ENCODE measurements at places on chromosomes 1 and 21.

DNA sequence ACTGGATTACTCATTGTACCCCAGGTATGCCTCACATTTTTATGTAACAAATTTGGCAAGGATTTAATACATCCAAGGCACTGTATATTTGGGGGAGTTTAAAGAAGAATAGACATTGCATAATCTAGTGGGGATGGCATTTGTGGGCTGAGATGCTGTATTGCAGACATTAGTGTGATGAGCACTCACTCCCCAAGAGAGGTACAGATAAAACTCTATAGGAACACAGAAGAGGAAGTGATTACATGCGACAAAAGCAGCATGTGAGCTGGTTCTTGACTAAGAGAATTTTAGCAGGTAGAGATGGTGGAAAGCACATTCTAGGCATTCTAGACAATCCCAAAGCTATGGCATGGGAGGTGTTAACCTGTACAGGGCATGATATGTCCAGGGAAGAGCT, 24.2 kb upstream of the CDC14A start:
- no peaks in the 10 kb centered on the region for H3K27me3 ChIP-seq
- no peak overlapping the region for H3K4me3 ChIP-seq
- peaks cover 18% of the 10 kb centered on the region for H3K4me1 ChIP-seq

DNA sequence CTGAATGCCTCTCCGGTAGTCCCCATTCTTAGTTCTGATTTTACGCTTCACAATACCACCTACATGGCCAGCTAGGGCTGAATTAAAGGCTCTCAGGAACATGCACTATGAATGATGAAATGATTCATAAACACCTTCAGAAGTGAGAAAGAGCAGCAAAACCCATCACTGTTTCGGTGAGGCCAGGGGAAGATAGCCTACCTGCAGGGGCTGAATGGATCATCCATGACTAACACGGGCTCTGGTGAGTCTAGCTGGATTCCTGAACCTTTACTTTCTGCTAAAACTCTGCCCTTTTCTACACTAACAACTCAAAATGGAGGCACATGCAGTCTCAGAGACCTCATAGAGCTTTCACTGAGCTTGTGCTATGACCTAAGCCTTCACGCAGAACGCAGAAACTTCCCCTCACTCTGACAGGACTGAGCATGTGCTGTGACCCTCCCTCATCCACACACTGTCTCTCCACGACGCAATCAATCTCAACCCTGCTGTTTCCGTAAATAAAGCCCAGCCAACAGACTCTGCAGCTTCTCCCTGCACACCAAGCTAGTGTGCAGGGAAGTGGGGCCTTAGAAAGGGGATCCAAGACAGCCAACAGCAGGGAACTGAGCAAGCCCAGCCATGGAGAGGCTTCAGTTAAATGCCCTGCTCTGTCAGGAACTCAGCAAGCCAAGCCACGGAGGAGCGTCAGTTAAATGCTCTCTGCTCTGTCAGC, 207.8 kb downstream of the SLC45A1 start:
- DNase-seq: peak; percentile 30
- H3K36me3 ChIP-seq: peaks cover 14% of the 10 kb centered on the region
- H3K27ac ChIP-seq: no peak overlapping the region
- no peak overlapping the region for H3K4me3 ChIP-seq
- H3K4me1 ChIP-seq: peaks cover 21% of the 10 kb centered on the region

DNA sequence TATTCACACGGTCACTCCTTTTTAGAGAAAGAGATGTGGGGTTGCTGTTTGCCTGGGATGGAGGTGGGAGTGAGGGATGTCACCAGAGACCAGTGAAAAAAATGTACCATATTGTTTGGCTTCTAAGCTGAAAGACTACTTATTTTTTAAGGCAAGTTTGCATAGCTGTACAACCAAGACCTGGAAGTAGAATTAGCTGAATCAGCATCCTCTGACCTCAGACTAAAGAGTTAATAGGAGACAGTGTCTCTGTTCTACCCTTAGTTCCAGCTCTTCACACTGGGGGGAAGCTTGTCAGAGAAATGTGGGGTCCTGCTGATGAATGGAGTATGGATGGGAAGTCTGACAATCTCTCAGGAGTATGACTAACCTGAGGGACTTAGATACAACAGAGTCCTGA, 41.6 kb downstream of the SLC9C2 start:
- peaks cover 6% of the 10 kb centered on the region for H3K36me3 ChIP-seq
- H3K27ac ChIP-seq: no peak overlapping the region
- H3K4me3 ChIP-seq: no peak overlapping the region
- DNase-seq: no peak

DNA sequence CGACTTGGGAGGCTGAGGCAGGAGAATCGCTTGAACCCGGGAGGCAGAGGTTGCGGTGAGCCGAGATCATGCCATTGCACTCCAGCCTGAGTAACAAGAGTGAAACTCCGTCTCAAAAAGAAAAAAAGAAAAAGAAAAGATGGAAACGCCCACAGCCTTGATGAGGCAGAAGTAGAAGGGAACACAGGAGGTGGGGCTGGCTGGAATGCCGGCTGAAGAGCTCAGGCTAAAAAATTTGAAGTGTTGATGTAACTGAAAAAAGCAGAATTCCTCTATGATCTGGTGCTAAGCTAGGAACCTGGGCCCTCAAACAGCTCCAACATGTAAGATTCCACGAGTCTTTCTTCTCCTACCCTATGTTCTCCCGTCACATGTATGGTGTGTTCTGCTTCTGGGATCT, 53.6 kb downstream of the SLC66A1 start:
- H3K27ac ChIP-seq: no peak overlapping the region
- H3K27me3 ChIP-seq: no peaks in the 10 kb centered on the region
- no peaks in the 10 kb centered on the region for H3K36me3 ChIP-seq
- no peak overlapping the region for H3K4me3 ChIP-seq
- H3K4me1 ChIP-seq: peaks cover 6% of the 10 kb centered on the region

GRCh38 chr1:92901126-92901525, 60.1 kb downstream of the DIPK1A start:
- no peak overlapping the region for H3K27ac ChIP-seq
- peaks cover 4% of the 10 kb centered on the region for H3K36me3 ChIP-seq
- no peak for DNase-seq
- no peak overlapping the region for H3K4me3 ChIP-seq

GRCh38 chr1:30976143-30976542, 67.6 kb upstream of the SDC3 start:
- H3K27ac ChIP-seq: peak overlapping the region; percentile 75
- no peak for DNase-seq
- no peak overlapping the region for H3K4me3 ChIP-seq
- H3K36me3 ChIP-seq: peaks cover 60% of the 10 kb centered on the region
- H3K27me3 ChIP-seq: no peaks in the 10 kb centered on the region

GRCh38 chr1:234699795-234700665, 90.1 kb upstream of the IRF2BP2 start:
- no peaks in the 10 kb centered on the region for H3K27me3 ChIP-seq
- DNase-seq: no peak
- no peak overlapping the region for H3K27ac ChIP-seq
- no peaks in the 10 kb centered on the region for H3K36me3 ChIP-seq
- no peak overlapping the region for H3K4me3 ChIP-seq

- H3K4me1 ChIP-seq: peaks cover 38% of the 10 kb centered on the region
- H3K27me3 ChIP-seq: no peaks in the 10 kb centered on the region
- H3K27ac ChIP-seq: peak overlapping the region; percentile 96
- H3K4me3 ChIP-seq: peak overlapping the region; percentile 92
These were observed 909 bp upstream of the PAXBP1 start for GRCh38 chr21:32772281-32773047.

DNA sequence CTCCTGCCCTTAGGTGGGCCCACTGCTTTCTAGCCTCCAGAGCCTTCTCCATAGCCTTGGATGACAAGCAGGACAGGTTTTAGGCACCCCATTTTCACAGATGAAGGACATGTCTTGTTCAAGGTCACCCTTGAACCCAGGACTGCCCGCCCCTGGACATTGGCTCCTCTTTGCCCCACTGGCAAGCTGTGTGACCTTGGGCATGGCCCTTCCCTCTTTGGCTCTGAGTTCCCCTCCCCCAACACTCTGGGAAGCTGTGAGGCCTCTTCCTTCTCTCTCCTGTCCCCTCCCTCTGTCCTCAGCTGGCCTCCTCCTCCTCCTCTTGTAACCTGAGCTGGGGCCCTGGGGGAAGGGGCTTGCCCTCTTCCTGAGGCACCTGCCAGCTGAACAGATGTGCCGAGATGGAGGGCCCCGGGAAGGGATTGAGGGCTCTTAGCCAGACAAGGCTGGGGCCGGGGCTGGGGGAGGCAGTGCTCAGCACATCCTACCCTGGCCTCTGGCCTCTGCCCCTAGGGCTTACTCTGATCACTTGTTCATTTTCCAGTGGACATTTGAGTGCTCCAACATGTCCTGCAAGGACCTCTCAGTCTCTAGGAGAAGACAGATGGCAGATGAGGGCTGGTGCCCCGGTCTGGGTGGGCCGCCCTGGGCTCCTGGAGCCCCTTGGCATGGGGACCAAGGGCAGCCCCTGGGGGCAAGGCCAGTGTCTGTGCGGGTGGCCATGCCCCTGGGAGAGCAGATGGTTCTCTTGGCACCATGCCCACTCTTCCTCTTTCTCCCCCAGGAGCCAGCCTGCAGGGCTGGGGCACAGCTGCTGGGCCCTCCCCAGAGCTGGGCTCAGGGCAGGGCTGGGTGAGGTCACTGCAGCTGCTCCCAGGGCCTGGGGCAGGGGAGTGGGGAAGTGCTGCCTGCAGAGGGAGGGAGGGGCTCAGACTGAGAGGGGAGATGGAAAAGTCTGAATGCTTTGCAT, 10.7 kb downstream of the FOXO6 start:
- H3K27ac ChIP-seq: peak overlapping the region; percentile 85
- peak; percentile 87 for DNase-seq
- H3K36me3 ChIP-seq: no peaks in the 10 kb centered on the region
- peak overlapping the region; percentile 62 for H3K4me3 ChIP-seq

DNA sequence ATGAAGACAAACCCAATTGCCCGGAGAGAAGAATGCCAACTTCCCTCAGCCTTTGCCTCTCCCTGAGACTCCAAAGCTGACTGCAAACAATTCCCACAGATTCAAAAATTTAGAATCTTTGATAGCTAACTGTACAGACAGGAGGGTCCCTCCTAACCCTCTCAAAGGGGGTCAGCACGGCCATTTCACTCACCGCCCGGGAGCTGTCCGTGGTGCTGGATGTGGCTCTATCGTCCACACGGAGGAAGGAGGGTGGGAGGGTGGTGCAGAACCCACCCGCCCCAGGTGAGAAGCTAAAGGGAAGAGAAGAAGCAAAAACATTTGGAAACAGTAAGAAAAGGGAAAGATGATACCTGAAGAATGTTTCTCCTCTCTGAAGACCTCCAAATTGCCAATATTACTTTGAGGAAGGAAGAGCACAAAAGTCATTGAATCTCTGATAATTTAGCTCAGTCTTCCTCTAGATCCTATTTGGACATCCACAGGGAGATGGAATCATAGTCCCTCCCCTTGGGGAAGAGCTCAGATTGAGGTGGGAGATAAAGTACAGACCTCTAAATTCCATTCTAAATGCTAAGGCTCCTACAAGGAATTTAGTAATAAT, 45.6 kb downstream of the RHBG start:
- H3K27ac ChIP-seq: no peak overlapping the region
- H3K36me3 ChIP-seq: no peaks in the 10 kb centered on the region
- H3K27me3 ChIP-seq: peaks cover 49% of the 10 kb centered on the region
- H3K4me3 ChIP-seq: no peak overlapping the region
- DNase-seq: peak; percentile 74
- peaks cover 25% of the 10 kb centered on the region for H3K4me1 ChIP-seq

- H3K36me3 ChIP-seq: peaks cover 24% of the 10 kb centered on the region
- peaks cover 26% of the 10 kb centered on the region for H3K4me1 ChIP-seq
- peak overlapping the region; percentile 0 for H3K27ac ChIP-seq
- H3K27me3 ChIP-seq: no peaks in the 10 kb centered on the region
These were observed 56.4 kb upstream of the SAMSN1 start for GRCh38 chr21:14602382-14602958.

DNA sequence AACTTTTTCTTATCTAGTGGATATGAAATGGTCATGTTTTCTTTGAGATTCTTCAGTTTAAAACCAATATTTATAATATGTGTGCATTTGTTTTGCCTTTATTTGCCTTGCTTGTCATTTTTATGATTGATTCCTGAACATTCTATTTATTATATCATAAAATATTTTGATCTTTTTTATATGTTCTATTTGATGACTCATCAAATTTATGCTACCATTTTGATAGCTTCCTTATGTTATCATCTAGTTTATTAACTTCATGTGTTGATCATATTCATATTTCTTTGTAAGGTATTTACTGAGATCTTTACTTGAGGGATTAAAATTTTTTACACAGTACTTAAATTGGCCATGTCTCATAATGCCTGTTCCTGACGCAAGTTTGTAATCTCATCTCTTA, 1650.0 kb downstream of the AMY1C start:
- no peaks in the 10 kb centered on the region for H3K4me1 ChIP-seq
- H3K4me3 ChIP-seq: no peak overlapping the region
- H3K27ac ChIP-seq: no peak overlapping the region

DNA sequence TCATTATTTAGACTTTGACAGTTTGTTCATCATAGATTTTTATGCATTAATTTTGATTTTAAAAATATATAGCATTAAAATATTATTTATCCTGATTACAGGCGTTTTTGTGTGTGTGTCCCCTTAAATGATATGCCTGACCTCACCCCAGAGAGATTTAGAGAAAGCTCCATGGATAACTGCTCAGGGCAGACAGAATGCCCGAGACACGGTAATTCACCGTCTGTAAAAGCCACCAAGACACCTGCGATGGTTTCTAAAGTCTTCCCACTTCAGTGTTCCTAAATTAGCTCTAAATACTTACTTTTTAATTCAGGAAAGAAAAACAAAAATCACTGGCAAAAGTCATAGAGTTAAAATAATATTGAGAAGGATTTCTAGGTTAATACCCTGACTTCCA, 350.6 kb upstream of the RUNX1 start:
- peaks cover 43% of the 10 kb centered on the region for H3K4me1 ChIP-seq
- no peaks in the 10 kb centered on the region for H3K27me3 ChIP-seq
- no peak for DNase-seq

- H3K4me1 ChIP-seq: peaks cover 26% of the 10 kb centered on the region
- peak overlapping the region; percentile 76 for H3K27ac ChIP-seq
- H3K36me3 ChIP-seq: peaks cover 38% of the 10 kb centered on the region
- no peak for DNase-seq
These were observed 2.4 kb downstream of the ICMT start for GRCh38 chr1:6233376-6233775.

- no peak overlapping the region for H3K27ac ChIP-seq
- H3K27me3 ChIP-seq: no peaks in the 10 kb centered on the region
- H3K4me1 ChIP-seq: peaks cover 2% of the 10 kb centered on the region
- no peaks in the 10 kb centered on the region for H3K36me3 ChIP-seq
- H3K4me3 ChIP-seq: no peak overlapping the region
- no peak for DNase-seq
These were observed 27.7 kb downstream of the EPS15 start for GRCh38 chr1:51491166-51491981.

DNA sequence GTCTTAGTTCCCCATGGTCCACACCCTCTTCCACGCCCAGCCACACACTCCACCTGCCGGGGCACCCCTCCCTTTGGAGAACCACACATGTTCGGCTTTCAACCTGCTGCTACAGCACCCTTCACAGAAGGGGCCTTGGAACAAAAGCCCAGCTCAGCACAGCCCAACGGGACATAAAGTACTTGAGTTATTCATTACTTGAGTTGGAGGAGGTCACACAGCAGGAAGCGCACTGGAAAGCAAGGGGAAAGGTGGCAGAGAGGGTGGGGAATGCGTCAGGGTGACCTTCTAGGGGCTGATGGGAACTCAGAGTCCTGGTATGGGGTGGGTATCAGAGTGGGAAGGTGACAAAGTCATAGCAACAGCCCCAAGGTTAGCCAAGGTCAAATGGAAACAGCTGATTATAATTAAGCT, 3.0 kb upstream of the ATP1B1 start:
- no peak overlapping the region for H3K4me3 ChIP-seq
- H3K27ac ChIP-seq: no peak overlapping the region
- peaks cover 25% of the 10 kb centered on the region for H3K4me1 ChIP-seq
- H3K27me3 ChIP-seq: no peaks in the 10 kb centered on the region
- DNase-seq: no peak

Data from WTC11 (cell line).